NCI-H2081 (cell line): ENCODE measurements at places on chromosomes 11 and 22.

- DNase-seq, result no peak
These were observed 60.0 kb downstream of the GRK3 start for GRCh38 chr22:25624476-25624875.

GRCh38 chr11:71447791-71448256 lies 369 bp downstream of the DHCR7 start:
- peak; percentile 31 for DNase-seq

DNA sequence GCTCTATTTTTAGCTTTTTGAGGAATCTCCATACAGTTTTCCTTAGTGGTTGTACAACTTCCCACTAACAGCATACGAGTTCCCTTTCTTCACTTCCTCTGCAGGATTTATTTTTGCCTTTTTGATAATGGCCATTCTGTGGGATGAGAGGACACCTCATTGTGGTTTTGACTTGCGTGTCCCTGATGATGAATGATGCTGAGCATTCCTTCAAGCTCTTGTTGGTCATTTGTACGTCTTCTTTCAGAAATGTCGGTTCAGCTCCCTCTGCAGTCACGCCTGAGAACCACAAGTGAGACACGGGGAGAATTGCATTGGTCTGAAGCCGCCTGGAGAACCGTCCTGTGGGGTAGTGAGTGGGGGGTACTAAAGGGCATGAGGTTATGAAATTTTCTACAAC lies 2.0 kb upstream of the KRTAP5-10 start:
- DNase-seq, result no peak

- DNase-seq, result no peak
These were observed 102.9 kb downstream of the USP35 start for GRCh38 chr11:78291503-78292108.

- no peak for DNase-seq
These were observed 91.7 kb downstream of the MYO18B start for GRCh38 chr22:25833676-25834075.

- peak; percentile 80 for DNase-seq
These were observed 43.5 kb upstream of the TCF20 start for GRCh38 chr22:42313804-42314581.

DNA sequence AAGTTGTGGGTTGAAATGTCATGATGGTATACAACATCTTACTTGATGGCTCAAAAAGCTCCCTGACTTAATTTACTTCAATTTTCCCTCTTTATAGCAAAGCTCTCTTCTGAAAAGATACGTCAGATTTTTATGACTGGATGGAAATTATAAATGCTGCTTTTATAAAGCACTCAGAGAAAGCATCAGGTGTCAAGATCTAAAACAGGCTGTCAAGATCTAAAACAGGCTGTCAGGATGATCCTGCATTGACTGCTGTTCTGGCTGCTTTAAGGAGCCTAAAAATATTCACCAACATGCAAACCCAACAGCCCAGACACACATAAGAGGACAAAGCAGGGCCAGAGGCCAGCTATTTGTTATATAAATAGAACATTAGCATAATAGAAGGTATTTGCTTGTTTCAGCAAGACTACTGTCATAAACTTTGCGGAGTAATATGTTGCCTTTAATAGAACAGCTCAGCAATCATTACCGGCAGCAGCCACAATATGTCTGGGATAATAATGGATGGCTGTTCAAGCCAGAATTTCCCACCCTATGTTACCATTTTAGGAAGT lies 77.3 kb upstream of the ANO5 start:
- no peak for DNase-seq

- peak; percentile 52 for DNase-seq
These were observed 661 bp upstream of the MALAT1 start for GRCh38 chr11:65498042-65498726.
